ENCODE measurements at places on chromosomes 6 and 20. TPM values are rescaled to one million over a fixed set of nuclear protein-coding genes. Genes with fewer than 3 reads are reported as not detected.

MPIG6B gene
- not detected for total RNA-seq

PAK1IP1 gene
- total RNA-seq: 29.6 TPM

CD93 gene
- total RNA-seq: 553 TPM

SOX18 gene
- 27.3 TPM for total RNA-seq

RAB32 gene
- total RNA-seq: 137 TPM
